ENCODE measurements at places on chromosomes 3 and 15.

GRCh38 chr15:91335702-91336101 is 235.6 kb downstream of the SV2B start:
- no peak for DNase-seq

DNA sequence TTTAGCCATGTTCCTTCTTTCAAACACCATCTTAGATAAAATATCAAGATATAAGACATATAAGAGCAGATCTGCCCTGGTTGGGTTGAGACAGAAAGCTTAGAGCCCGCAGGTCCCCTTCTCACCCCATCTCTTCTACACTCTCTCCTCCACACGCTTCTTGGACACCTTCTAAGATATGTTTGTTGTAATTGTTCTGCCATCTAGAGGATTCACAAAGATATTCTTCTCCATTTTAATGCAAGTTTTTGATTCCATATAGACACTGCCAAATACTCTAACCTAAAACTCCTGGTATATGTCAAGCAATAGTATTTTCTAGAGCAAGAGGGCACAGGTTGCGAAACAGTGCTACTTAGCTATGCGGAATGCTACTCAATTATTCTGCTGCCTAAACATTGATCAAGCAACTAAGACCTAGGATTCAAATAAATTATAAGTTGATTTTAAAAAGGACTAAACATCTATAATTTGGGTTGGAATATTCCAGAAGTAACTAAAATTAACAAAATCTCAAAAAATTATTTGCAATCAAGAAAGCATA is 6.8 kb downstream of the CHRM5 start:
- no peak for DNase-seq

DNA sequence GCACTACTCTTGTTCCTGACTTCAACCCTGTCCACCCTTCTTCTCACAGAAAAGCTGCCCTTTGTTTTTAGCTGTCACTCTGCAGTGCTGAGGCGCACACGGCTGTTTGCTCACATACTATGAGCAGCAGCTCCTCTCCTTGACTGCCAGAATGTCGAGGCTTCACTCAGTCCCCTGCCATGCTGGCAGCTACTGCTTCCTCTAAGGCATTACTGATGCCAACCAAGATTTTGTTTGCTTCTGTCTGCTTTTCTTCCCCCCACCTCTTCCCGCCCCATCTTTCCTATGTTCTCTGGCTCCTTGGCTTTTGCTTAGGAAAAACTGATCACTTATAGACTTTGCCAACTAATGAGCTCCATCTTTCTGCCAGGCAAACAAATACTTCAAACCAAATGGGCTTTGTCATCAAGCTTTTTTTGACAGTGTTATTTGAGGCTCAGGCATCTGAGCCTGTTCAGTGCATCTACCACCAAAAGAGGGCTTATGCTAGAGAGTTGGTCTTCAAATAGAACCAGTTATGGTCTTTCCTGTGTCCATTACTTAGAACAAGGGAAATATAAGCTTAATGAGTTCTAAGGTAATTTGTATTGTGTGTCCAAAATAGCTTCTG is 81.0 kb downstream of the FBXL2 start:
- no peak for DNase-seq

DNA sequence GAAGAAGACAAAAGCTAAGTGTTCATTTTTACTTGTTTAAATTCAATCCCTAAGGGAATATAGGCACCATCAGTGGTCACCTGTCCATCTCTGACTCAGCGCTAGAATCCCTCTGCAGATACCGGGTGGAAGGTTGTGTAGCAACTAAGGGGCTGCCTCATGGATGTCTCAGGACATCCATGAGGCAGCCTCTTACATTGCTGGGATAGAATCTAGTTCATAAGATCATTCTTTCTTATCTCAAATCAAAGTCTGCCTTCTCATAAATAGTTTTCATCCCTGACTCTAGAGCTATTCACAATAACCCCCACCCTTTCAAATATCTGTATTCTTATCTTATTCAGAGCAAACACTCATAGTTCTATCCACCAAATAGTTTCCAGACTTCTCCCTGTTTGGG is 38.1 kb downstream of the HSPBAP1 start:
- DNase-seq = no peak

- DNase-seq = no peak
Measured at GRCh38 chr3:133113526-133113925, 75.3 kb downstream of the TMEM108 start.

DNA sequence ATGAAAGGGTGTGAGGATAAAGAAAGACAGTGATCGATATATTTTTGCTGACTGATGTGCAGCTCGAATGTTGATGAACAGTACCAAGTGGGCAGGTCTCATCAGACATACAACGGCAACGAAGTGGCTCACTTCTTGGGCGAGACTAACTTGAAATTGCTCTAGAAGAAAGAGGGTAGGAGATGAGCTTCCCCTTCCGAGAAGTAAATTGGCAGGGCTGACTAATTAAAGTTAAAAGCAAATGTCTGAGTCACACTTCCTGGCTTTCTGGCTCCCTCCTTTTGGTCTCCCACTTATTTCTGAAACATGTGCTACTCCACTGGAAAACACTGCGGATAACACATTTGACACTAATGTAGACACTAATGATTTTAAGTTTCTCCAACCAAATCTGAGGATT is 228.3 kb downstream of the ABHD5 start:
- no peak for DNase-seq
